ENCODE measurements at places on chromosomes 16 and 17. TPM values are rescaled to one million over a fixed set of nuclear protein-coding genes. Genes with fewer than 3 reads are reported as not detected.

The ACSM2A gene
- not detected for polyA plus RNA-seq

The ST6GALNAC2 gene
- 0.09 TPM for polyA plus RNA-seq

The CHST5 gene
- polyA plus RNA-seq: 0.23 TPM

The PMFBP1 gene
- polyA plus RNA-seq: 0.32 TPM

The KRT23 gene
- polyA plus RNA-seq: not detected

Measured in H1 (cell line).